ENCODE measurements at places on chromosomes 2 and 18.

DNA sequence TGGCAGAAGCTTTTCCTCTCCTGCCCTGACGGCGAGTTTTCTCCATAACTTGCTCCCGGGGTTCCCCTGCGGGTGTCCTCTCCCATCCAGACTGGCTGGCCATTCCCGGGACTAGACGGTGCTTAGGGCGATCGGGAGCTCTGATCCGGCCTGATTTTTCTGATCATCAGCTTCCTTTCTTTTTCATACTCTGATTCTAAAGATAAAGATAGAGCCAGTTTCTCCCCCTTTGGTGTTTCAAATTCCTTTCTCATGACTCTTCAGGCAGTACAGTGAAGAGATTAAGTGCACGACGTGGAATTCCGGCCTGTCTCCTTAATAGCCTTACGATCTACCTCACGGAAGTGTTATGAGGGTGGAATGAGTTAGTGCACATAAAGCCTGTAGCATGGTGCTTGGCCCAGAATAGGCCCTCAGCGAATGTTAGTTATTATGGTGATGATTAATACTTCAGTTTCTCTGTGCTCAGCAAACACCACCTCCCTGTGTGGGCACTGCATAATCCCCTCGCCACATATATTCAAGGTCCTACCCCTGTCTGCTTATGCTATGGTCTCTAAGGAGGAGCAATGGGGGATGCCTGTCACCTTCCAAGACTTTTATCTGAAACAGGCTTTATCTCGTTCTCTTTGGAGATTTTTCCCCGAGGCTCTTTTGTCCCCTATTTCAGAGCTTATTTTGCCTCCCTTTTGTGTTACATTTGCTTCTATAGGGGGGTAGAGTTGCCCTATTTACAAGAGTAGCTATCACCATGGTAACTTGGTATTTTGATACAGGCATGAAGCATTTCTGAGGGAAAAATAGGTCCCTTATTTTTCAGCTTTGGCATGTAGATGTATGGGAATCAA, 254.8 kb downstream of the CDH2 start:
- DNase-seq, result no peak

- no peak for DNase-seq
Observed at GRCh38 chr2:149132901-149133300, 94.4 kb downstream of the LYPD6B start.

GRCh38 chr2:44550561-44550960, 188.8 kb downstream of the CAMKMT start:
- DNase-seq, result no peak

DNA sequence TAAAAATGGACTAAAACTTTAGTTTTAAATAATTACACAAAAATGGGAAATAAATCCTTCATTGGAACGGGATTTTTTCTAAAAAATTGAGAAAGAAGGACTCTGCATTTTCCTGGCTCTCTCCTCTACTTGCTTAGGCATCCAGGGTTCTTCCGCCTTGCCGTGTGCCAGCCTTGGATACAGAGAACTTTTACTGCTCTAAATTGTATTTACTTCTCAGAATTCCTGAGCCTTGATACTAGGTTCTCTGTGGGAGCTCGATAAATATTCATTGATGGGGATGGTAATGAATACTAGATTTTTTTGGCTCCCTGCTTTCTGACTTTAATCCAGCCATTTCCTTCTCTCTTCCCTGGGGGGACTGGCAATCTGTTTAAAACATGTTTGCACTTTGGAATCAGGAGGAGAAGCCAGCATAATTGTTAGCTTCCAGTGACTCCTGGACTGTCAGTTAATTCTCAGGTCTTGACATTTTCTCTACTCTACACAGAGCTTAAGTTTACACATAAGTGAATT, 746.1 kb upstream of the LRRTM1 start:
- no peak for DNase-seq

DNA sequence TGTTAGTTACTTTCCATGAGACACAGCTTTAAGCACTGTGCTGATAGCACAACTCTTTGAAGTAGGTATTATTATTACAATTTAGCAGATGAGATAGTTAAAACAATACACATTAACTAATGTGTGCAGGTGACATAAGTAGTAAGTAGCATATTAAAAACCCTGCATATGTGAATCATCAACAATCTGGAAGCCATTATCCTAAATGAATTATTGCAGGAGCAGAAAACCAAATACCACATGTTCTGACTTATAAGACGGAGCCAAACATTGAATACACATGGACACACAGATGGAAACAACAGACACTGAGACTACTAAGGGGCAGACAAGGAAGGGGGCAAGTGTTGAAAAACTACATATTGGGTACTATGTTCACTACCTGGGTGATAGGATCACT, 300.3 kb upstream of the GULP1 start:
- no peak for DNase-seq

GRCh38 chr2:172931918-172932520, 143.6 kb upstream of the MAP3K20 start:
- peak; percentile 76 for DNase-seq

All from nephron progenitor cell (in vitro differentiated cells).